SIG-M5 (cell line): ENCODE measurements at places on chromosomes 2 and 18.

- DNase-seq = no peak
Observed at GRCh38 chr2:177282787-177283572, 18.5 kb upstream of the NFE2L2 start.

DNA sequence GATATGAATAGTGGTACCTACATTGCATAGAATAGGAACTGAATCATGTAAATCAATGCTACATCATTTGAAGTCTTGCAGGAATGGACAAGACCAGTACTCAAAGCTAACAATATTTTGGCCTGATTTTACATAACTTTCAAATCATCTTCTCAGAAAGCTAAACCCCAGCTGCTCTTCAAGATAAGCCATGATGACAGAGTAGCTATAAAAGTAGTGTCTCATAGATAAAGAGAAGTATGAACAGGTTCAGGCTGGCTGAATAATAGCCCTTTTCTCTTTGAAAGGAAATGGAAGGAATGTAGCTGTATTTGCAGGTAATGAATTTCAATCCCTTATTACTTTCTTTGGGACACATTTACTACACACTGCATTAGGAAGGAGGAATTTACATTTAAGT, 28.2 kb downstream of the TSPYL6 start:
- no peak for DNase-seq

GRCh38 chr2:58896638-58897037, 655.5 kb upstream of the FANCL start:
- no peak for DNase-seq

DNA sequence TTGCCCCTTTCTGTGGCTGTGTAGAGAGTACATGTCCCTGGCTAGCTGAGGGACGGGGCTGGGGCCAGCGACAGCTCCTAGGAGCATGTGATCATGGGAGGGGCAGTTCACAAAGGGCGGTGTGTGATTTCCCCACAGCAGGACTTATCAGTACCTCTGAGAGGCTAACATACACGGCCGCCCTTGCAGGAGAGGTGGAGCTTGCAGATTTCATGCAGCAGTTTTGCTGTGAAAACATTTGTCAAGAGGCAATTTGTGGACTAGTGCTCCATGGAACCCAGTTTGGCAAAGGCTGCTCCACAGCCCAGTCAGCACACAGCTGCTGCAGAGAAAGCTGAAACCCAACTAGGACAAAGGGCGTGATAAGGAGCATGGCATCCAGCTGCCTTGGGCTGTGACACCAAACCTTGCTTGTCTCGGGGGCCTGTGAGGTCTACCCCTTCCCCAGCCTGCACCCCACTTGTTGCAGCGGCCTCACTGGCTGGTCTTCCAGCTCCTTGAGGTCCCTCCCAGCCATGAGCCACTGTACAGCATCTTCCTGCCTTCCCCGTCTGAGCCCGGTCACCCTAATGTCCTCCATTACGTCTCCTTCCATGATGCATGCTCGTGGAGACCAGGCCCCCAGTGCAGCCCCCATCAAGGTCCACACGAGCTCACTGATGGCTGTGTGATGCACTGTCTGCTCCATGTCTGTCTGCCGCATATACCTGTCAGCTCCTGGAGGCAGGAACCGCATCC, 121.4 kb upstream of the HDAC4 start:
- no peak for DNase-seq

DNA sequence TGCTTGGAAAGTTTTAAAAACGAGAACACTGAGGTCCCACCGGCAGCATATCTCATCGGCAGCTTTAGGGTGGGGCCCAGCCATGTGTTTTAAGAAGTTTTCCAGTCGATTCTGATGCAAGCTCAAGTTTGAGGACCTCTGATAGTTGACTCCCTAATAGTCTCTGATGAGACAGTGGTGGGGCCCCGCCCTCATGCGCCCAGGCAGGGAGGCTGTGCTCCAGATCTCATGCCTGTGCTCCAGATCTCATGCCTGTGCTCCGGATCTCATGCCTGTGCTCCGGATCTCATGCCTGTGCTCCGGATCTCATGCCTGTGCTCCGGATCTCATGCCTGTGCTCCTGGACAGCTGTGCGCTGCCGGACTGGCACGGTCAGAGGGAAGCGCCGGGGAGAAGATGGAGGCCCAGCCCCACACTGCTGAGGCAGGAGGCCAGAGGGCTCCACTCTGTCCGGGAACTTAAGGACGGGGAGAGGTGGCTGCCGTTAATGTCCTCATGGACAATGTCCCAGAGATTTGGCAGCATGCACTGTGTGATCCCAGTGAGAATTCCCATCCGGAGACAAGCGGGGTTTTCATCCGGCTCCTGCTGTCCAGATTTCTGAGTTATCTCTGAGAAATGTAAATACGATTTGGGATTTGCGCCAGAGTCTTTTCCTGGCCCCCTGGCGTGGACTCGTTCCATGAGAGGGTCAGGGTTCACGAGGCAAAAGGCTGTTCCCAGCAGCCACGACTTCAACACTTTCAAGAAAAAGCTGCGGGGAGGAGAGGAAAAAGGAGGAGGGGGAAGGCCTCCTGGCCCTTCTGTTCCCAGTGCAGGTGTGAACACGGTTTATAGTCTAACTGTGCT, 9.4 kb upstream of the COLEC11 start:
- no peak for DNase-seq

GRCh38 chr2:99765731-99766318, 276.0 kb upstream of the REV1 start:
- no peak for DNase-seq

DNA sequence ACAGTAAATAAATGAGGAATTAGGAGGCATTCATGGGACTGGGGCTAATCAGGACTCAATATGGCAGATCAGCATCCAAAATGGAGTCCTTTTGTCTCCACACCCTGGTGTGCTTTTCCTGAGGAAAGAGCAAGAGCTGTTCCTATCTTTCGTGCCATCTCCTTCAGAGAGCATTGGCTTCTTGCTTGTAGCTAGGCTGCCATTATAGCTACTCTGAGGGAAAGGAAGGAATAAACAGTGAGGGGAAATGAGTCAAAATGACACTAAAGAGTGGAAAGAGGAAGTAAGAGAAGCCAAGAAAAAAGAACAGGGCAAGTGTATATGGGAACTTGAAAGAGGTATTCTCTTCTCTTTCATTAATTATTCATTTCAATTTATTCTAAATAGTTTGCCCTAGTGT, 8.4 kb upstream of the NMI start:
- DNase-seq = peak; percentile 79

DNA sequence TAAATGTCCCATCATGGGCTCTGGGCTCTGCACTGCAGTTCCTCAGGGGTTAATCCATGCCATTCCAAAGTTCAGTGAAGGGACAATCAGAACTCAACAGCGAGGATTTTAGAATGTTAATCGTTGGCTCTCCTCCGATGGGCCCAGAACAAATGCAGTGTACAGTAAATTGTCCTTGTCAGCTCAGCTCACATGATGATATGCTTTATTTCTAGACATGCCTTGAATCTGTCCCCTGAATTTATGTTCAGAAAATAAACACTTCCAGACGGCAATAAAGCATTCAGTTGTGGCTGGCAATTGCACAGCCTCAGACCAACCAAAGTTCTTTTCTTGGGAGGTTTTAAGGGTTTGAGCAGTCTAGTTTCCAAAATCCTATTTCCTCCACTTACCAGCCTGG, 981.2 kb downstream of the BCL11A start:
- no peak for DNase-seq

- DNase-seq = no peak
Observed at GRCh38 chr2:4653991-4654390, 950.6 kb downstream of the DCDC2C start.

DNA sequence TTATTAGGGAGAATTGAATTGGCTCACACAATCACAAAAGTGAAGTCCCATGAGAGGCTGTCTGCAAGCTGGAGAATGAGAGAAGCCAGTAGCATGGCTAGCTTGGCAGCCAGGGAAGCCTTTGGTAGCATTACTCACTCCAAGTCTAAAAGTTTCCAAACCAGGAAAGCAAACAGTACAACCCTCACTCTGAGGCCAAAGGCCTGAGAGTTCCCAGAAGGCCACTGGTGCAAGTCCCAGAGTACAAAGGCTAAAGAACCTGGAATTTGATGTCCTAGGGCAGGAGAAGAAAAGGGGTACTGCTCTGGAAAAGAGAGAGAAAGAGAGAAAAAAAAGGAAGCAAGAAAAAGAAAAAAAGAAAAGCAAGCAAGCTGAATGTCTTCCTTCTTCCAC, 318.2 kb downstream of the RND3 start:
- no peak for DNase-seq

DNA sequence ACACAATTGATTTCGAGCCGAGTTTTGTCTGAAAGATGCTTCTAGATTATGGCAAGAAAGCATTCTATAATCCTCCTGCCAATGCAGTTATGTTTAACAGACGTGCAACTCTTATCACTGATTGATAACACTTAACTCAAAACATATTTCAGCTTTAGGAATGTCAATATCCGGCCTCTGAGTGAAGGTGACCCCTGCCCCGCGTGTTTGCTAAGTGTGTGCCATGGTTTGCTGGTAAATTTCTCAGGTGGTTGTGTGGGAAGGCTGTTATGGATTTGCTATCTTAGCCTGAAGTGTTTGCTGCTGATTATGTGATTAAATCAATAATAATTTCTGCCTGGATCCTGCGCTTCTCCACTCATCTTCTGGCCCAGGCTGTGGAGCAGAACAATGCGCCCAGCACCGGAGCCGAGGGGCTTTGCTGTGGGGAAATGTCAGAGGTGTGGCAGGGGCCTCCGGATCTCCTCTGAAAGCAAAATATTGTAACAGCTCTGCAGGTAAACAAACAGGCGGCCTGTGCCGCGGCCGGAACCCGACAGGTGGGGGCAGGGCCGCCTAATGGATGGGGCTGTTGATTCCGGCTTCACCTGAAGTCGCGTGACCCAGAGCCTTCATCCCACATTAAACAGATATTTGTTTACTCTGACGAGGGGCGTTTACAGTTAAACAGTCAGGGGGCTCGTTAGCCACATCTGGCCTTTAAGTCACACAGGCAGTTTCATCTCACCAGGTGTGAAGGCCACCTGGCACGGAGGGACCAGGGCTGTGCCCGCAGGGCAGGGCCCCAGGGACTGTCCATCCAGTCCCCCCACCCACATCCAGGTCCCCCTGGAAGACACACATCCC, 210.7 kb upstream of the SALL3 start:
- no peak for DNase-seq

DNA sequence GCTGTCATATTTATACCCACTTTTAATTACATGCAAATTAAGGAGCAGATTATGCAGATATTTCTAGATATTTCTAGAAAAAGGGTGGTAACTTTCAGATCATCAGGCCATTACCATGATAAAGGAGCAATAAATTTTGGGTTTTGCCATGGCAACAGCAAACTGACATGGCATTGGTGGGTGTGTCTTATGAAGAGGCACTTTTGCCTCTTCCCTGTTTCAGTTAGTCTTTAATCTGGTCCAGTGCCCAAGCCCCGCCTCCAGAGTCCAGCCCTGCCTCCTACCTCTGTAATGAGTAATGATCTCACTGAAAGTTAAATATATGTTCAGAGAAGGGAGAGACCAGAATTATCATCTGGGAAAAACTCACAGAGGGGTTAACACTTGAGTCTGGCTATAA, 124.8 kb downstream of the SCG2 start:
- DNase-seq = no peak

GRCh38 chr2:156518138-156518537, 82.0 kb downstream of the GPD2 start:
- no peak for DNase-seq

DNA sequence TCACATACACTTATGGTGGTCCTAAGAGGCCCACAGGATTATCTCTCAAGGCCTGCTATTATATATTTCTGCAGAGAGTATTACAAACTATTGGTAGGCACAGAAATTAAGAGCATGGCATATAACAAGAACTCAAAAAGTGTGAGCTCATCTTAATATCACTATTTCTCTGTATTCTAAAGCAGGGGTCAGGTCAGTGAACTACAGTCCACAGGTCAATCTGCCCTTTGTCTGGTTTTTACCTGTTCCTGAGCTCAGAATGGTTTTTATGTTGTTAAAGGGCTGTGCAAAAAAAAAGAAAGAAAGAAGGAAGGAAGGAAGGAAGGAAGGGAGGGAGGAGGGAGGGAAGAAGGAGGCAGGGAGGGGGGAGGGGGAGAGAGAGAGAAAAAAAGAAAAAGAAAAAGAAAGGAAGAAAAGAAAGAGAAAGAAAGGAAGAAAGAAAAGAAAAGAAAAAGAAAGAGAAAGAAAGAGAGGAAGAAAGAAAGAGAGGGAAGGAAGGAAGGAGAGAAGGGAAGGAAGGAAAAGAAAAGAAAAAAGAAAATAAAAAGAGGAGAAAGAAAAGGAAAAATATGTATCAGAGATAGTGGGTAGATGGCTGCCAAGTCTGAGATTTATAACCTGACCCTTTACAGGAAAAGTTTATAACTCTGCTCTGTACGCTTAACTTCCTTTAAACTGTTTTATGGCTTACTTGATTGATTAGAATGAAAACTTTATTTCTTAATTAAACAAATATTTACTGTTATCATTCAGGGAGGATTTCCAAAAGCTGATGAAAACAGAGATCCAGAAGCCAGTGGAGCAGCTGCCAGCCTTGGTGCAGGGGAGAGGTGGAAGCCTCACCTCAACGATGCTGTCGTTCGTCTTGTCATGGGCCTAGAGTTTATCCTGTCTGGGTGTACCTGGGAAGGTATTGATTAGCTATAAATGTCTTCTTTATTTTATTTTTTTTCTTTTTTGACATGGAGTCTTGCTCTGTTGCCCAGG, 11.2 kb upstream of the SCYGR1 start:
- no peak for DNase-seq

GRCh38 chr18:57141208-57142129, 5.4 kb upstream of the BOD1L2 start:
- no peak for DNase-seq

DNA sequence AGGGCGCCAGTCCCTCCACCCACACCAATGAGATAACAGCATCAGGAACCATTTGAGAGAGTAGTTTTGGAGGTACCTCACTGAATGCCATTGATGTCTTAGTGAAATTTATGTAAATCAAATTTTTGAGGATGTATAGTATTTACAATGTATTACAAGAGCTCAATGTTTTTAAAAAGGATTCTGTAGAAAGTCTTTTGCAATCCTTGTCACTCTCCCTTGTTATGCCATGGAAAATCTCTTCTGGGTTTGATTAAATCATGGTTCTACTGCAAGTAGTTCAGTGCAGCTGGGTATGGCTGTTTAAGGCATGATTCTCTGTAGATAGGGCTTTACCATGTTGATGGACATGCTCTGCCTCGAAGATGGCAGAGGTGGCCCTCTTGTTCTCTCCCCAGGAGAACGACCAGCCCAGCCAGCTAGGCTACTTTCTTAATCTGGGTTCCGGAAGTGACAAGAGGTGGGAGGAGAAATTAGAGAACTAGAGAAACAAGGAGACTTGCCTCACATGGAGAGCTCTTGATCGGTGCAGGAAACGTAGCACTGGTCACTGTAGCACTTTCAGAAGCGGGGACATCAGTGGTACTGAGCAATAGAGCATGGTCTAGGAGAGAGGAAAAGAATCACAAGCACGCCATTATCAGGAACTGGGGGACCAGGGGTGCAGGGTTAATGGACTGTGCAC, 202.7 kb downstream of the CLIP4 start:
- DNase-seq = no peak

GRCh38 chr2:151071906-151072305, 189.8 kb downstream of the RBM43 start:
- DNase-seq = no peak

- no peak for DNase-seq
Observed at GRCh38 chr2:233973786-233974185, 56.6 kb downstream of the TRPM8 start.
